Urinary bladder (tissue), 4 donors: ENCODE measurements at places on chromosomes 13 and 19. TPM values are rescaled to one million over a fixed set of nuclear protein-coding genes. Genes with fewer than 3 reads are reported as not detected.
A peak's percentile ranks its signal among the peaks of the same experiment; 100 is the strongest.

- DNase-seq = no peak
Observed at GRCh38 chr19:4399812-4400134, 574 bp downstream of the SH3GL1 start.

GRCh38 chr19:37551129-37551993, 43.2 kb downstream of the ZNF571 start:
- DNase-seq = no peak

GRCh38 chr19:45091031-45091923, 1.7 kb upstream of the PPP1R37 start:
- peak; percentile 98 for DNase-seq

- no peak for DNase-seq
Observed at GRCh38 chr13:62432295-62432694, 1016.6 kb upstream of the PCDH20 start.

GRCh38 chr19:43782689-43783231, 2.0 kb upstream of the KCNN4 start:
- DNase-seq = no peak

The SH2D3A gene
- total RNA-seq = 11.4 TPM

The OCEL1 gene
- 5.8 TPM for total RNA-seq

GRCh38 chr19:45443462-45444317, 20.0 kb upstream of the ERCC1 start:
- peak; percentile 70 for DNase-seq

DNA sequence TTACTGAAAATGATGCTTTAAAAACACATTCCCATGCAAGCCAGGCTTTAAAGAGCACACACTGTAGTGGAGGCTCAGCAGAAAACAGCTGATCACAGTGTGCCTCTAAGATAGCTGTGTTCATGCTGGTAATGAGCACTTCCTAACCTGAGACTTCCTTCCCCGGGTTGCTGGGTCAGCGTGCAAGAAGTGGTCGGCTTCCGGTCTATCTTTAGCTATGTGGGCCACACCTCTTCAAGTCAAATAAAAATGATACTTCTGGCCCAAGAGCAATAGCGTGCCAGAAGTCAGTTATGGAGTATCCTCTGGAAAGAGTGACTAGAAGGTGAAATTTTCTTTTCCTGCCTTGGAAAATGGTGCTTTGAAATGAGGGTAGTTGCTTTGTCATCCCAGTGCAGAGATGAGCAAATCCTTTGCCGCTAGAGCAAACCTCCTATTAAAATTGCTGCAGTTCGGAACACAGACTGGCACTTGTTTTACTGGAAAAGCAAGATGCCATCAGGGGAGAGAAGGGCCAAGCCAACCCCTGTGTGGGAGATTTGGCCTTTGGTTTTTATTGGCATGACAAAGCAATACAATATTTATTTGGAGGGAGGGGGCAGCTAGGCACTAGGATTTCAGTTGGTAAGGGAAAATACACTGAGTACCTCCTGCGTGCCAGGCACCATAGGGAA, 64.2 kb downstream of the ARHGAP35 start:
- no peak for DNase-seq

- DNase-seq = no peak
Observed at GRCh38 chr13:110150384-110151101, 156.4 kb downstream of the COL4A1 start.

The SAFB2 gene
- total RNA-seq = 47.9 TPM
